HL-60 (cell line): ENCODE measurements at places on chromosomes 2 and 18.

- no peak for DNase-seq
Observed at GRCh38 chr2:114543236-114543766, 100.9 kb downstream of the DPP10 start.

- no peak for DNase-seq
Observed at GRCh38 chr18:31591113-31591512, 564 bp upstream of the TTR start.

DNA sequence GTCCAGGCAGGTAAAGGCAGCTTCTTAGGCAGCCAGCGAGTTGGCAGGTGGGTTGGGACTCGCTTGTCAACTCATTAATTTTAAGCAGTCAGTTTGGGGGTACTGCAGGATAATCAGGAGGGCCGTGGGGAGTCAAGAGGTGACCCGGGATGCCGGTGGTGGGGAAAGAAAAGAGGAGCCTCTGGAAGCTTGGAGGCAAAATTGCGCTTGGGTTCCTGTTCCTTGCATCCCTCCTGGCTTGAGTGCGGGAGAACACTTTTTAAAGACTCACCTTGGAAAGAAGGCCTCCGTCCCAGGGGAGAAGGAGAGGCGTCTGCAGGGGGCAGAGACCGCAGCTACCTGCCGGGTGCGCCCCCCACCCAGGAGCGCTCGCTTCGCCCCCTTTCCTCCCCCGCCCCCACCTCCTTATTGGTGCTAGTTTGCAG lies at the start of gene KCNJ3:
Gene KCNJ3, plus strand, starts transcription at position 400 of the 425 bp plus-strand sequence. CDS start 81 bp downstream, outside the sequence.
- no peak for DNase-seq

- no peak for DNase-seq
Observed at GRCh38 chr2:121473512-121473911, 57.2 kb upstream of the RNU4ATAC start.

DNA sequence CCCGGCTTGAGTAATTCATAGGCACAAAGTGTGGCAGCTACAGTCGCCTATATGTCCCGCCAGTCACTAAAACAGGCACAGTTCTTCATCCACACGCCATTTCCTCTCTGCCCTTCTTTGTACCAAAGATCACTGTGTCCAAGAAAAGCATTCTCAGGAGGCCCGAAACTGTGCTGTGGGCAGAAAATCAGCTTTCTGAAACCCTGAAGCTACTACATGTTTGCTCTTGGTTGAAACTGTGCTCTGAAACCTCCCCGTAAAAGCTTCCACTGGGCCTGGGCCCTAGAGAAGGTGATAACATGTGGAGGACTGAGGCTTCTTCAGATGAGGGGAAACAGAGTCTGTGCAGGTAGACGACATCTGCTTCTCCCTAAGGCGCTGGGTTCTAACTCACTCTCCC lies 75.6 kb upstream of the ID2 start:
- no peak for DNase-seq

DNA sequence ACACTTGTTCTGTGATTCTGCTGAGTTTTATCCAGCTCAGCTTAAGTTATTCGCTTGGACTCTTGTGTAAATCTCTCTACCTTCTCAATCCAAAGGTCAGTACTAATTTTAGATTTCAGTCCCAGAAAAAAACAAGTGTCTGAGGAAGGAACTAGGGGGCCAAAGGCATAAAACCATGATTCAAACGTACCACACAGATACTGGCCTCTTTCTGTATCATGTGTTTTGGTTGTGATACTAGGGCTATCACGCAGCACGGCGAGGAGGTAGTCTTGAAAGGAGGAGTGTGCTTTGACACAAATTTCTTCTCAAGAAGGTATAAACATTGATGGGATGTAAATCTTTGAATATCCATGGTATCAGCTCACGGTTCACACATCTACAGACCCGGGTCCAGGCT lies 8.3 kb downstream of the SERPINE2 start:
- no peak for DNase-seq

DNA sequence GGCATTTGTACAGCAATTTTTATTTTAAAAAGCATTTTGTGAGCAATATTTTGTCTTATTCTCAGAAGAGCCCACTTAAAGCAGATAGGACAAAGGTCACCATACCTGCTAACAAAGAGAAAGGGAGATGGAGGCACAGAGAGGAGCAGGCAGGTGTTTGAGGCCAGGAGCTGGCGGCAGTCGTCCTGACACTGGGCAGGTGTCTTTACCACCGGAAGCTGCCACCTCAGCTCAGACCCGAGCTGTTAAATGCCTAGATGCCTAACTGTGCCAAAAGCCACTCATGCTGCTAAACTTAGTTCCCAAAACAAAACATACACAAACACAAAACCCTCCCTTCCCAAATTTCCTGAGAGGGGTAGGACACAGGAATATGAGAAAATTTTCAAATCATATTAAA lies 120.9 kb downstream of the CNTNAP5 start:
- no peak for DNase-seq

DNA sequence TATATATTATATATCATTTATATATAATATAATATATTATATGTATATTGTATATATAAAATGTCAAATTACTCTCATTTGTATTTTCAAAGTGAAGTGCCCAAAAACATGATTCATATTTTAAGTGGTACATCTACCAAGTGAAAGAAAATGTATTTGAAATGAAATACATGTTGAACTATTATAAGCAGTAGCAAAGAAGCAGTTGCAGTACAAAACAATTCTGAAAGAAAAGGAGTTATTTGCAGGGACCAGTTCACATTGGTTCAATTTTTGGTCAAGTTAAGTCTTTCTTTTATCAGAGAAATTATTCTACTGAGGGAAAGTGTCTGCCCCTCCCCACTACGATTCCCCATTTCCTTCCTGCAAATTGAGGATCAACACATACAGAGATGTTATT lies 51.9 kb downstream of the APLF start:
- no peak for DNase-seq

GRCh38 chr2:121545257-121545656 lies 14.6 kb downstream of the RNU4ATAC start:
- DNase-seq, result no peak

DNA sequence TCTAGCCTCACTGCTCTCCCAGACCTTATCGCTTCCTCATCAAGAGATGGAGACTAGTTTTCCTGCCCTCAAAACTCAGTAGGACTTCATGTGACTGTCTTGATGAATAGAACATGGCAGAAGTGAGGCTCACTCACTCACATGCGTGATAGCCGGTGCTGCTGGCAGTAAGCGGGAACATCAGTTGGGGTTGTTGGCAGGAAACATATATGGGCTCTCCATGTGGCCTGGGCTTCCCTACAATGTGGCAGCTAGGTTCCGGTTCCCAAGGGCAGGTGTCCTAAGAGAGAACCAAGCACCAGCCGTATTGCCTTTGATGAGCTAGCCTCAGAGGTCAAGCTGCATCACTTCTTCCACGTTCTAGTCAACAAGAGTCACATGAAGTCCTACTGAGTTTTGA lies 15.2 kb upstream of the FAHD2A start:
- no peak for DNase-seq

DNA sequence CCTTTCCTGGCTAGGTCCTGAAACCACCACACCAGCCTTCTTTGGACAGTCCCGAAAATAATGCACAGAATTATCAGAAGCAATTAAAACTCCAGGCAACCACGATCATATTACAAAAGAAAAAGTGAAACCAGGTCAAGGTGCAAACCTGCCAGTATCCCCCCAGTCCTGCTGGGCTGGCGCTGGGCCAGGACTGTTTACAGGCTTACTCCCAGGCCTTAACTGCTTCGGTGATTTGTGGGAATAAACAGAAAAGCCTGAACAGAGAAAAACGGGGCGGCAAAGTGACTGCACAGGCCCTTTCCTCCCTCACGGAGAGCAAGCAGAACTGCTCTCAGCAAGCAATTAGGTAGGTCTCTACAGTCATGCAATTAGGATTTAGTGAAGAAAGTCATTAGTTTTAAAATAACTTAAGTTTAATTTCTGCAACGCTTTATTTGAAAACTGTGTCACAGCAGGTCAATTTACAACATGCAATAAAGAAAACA lies 1.3 kb downstream of the HDAC4 start:
- no peak for DNase-seq
